ENCODE measurements at places on chromosomes 1 and 21. TPM values are rescaled to one million over a fixed set of nuclear protein-coding genes. Genes with fewer than 3 reads are reported as not detected.

CRABP2 gene
- total RNA-seq = 0.97 TPM

LCE2C gene
- not detected for total RNA-seq

TMCO1 gene
- 41.6 TPM for total RNA-seq

TENT5C gene
- total RNA-seq = 37.9 TPM

LCE6A gene
- total RNA-seq = not detected

KCNA2 gene
- total RNA-seq = 0.62 TPM

MSH4 gene
- 0.49 TPM for total RNA-seq

RGS18 gene
- total RNA-seq = 22.3 TPM

LCE3A gene
- total RNA-seq = not detected

PLEKHA6 gene
- 0.35 TPM for total RNA-seq

GAS5 gene
- total RNA-seq = 361 TPM

DNA sequence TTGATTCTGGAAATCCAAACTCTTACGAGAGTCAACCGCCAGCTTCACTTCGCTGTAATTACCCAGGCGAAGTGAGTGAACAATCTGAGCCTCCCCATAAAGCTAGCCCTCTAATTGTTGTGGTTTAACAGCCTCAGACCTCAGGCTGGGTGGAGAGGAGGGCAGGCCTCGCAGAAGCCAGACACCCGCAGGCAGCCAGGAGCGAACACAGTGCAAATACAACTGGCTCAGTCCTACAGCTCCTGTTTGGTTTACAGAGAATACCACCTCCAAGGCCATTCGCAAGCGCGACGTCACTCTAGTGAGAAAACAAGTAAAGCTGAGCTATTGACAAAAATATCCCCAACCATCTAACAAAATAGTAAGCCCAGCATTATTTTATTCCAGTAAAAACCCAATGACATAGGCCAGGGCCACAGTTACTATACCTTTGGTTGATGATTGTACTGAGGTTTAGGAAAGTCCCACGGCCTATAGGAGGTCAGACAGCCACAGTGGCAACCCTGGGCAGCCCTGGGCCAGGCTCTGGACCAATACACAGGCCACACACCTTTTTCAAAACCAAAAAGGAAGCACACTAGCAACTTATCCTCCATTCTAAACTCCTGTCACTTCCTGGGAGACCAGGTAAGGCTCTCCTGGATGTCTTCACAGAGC lies 163.3 kb downstream of the ETS2 start:
- DNase-seq = no peak

GRCh38 chr1:13950637-13951036 lies 250.6 kb downstream of the PRDM2 start:
- DNase-seq = no peak

DNA sequence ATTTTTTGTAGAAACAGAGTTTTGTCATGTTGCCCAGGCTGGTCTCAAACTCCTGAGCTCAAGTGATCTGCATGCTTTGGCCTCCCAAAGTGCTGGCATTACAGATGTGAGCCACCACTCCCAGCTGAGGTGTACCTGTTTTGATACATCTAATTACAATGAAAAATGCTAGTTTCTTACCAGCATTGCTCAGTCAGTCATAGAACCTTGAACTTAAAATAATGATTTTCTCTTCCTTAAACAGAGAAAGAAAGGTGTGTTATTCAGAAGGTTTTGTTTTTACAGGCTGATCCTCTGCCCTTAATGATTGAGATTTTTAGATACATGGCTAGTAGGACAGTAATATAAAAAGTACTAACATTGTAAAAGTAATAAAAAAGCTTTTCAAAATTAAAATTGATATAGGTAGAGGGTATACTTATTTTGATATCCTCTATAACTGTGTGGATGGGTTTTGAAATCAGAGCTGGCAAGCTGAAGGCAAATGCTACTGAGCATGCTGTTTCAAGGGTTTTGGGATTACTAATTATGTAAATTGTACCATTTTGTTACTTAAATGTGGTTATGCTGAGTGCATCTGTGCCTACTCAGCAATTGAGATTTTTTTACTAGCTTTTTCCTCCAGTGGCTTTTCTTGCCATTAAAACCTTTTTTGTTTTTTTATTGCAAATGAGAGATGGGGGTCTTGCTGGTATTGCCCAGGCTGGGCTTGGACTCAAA lies 16.1 kb downstream of the PRRC2C start:
- no peak for DNase-seq

- DNase-seq = no peak
Measured at GRCh38 chr1:101706366-101706765, 290.4 kb downstream of the OLFM3 start.

DNA sequence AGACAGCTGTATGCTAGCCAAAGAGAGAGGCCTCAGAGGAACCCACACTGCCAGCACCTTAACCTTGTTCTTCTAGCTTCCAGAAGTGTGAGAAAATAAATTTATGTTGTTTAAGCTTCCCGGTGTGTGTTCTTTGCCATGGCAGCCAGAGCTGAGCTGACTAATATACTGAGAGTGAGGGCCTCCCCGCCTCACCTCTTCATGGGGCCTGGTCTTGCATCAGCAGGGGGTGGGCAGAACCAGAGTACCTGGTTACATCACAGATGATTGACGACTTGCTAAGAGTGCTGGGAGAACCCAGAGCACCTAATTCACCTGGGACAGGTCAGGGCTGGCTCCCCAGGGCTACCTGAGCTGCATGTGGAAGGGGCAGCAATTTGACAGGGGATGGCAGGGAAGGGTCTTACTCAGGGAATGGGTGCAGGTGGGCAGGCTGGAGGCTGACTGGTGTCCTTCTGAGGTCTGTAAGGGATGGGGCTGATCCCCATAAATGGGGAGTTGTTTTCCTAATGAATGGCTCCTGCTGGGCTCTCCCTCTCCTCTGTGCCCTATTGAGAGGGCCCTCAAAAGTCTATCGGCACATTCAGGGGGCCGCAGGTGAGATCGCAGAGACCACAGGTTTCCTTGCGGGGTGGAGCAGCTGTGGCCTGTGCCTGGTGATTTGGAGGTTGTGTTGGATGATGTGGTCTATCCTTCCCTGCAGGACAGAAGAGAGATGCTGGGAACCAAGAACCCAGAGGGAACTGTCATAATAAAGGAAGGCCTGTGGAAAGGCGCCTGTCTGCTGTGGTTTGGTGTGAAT lies 60.6 kb upstream of the ETV3 start:
- no peak for DNase-seq

DNA sequence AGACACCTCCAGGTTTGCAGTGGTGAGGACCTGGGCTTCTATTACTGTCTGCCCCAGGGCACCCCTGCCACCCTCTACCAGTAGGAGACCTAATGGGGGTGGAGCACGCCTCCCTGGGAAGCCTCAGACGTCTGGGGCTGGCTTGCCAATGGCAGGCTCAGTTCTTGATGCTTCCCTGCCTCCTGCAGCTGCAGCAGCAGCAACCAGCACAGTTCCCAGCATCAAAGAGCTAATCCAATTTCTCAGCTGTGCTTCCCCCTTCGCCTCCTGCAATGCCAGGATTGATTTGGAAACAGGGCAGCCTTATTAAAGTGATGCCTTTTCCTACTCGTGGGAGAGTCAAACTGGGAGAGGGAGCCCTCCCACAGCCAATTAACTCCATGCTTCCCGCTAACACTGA lies 8.2 kb downstream of the SYT2 start:
- no peak for DNase-seq

DNA sequence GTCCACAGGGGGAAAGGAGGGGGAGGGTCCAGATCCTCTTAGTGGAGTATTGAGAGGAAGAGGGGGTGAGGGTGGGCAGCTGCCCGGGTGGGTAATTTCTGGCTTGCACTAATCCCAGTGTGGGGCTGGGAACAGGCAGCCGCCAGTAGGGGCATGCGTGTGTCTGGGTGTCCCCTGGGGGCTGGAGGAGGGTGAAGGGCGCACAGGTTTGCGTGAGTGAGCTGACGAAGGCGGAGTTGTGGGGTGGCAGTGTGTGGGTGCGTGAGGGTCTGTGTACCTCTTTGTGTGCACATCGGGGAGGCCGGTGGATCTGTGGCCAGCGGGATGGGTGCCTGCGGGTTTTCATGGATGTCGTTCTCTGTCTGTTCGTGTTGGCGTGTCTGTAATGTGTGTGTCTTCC lies 97.3 kb downstream of the PAX7 start:
- DNase-seq = no peak

GRCh38 chr1:54548389-54549044 lies 489 bp downstream of the ACOT11 start:
- no peak for DNase-seq

DNA sequence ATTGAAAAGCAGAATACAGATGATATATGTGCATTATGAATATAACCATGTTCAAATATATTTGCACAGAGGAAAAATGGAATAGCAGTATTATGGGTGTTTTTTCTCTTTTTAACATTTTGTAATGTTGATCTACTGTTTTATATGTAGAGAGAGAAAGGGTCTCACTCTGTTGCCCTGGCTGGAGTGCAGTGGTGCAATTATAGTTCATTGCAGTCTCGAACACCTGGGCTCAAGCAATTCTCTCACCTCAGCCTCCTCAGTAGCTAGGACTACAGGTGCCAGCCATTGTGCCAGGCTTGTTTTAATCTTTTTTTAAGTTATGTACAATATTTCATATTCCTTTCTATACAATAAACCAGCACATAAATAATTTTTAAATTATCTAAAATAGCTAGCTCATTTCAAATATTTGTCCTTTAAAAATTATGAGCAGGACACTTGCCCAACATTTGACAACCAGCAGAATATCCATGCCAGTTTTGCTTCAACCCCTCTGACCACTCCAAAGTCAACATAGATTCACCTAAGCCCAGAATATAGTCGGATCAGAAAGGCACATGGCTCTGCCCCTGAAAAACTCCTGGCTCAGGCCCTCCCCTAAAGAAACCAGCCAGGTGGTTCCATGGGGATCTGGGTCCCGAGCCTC lies 29.8 kb downstream of the ZNF281 start:
- no peak for DNase-seq

GRCh38 chr21:17823846-17824245 lies 4.7 kb upstream of the C21orf91 start:
- no peak for DNase-seq

GRCh38 chr1:5572794-5573193 lies 419.4 kb downstream of the NPHP4 start:
- no peak for DNase-seq

DNA sequence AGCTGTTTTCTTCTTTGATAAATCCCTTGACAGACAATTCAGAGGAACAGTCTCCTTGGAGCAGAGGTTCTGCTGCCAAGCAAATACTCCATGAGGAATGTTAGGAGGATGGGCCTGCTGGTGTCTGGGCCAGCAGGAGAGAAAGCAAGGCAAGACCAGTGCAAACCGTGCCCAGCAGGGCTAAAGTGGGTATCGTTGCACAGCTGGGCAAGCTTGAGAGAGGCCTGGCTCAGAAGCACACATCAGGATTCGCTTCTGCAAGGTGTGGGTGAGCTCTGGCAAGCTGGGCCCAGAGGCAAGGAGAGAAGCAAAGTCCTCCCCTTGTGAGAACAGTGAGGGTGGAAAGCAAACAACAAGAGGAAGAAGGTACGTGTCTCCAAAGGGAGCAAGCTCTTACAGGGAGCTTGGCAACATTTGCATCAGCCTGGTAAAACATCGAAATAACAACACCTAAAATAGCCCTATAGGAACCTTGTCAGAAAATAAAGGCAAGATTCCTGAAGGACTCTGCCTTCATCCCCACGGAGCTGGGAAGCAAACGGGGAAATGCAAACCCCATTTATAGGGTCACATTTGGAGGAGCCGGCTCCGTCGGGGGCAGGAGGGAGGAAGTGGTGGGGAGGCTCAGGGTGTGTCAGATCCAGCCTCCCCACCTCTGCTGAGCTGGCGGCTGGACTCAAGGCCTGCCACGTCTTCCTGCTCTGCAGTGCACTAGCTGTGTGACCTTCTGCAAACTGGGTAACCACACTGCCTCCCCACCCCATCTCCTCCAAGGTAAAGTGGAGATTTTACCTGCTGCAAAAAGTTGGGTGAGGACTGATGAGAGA lies 62.3 kb upstream of the HIVEP3 start:
- DNase-seq = no peak

DNA sequence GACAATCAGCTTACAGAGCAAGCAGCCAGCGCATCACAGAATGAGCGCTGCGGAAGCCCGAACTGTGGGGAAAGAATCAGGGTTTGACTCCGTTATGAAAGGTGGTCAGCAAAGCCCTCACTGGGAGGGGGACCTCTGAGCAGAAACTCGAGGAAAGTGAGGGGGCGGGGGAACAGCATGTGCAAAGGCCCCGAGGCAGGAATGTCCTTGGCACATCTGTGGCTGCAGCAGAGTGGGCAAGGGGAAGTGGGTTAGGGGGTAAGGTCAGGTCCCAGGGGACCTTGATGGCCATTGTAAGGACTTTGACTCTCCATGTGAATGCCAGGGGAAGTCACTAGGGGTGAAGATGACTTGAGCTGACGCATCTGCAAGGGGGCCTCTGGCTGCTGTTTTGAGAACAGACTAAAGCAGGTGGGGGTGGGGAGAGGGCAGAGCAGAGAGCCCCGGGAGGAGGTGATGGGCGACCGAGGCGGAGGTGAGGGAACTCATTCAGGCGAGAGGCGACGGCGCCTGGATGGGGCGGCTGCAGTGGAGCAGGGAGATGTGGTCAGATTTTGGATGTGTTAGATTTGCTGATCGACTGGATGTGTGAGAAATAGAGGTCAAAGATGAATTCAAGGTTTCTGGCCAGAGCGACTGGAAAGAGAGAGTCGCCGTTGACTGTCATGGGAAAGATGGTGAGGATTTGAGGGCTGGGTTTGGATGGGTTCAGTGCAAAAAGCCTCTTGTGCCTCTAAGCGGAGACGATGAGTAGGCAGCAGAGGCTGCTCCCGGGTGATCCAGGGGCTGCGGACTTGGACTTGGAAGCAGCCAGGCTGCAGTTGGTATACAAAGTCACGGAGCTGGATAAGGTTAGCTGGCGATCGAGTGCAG lies 108.0 kb upstream of the ZBTB40 start:
- DNase-seq = no peak

GRCh38 chr1:222989443-222989842 lies 153.6 kb downstream of the TLR5 start:
- no peak for DNase-seq

DNA sequence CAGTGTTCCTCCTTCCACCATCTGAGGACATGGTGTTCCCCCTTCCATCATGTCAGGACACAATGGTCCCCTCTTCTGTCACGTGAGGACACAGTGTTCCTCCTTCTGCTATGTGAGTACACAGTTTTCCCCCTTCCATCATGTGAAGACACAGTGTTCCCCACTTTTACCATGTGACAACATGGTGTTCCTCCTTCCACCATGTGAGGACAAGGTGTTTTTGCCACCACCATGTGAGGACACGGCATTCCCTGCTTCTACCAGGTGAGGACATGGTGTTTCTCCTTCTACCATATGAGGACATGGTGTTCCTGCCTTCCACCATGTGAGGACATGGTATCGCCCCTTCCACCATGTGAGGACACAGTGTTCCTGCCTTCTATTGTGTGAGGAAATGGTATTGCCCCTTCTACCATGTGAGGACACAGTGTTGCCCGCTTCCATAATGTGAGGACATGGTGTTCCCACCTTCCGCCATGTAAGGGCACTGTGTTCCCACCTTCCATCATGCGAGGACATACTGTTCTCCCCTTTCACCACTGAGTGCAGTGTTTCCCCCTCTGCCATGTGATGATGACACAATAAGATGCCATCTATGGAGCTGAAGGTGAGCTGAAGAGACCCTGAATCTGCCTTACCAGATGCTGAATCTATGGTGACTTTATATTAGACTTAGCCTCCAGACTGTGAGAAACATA lies 132.3 kb downstream of the FCRL5 start:
- DNase-seq = no peak

- no peak for DNase-seq
Measured at GRCh38 chr1:215612391-215612790, 45.3 kb downstream of the KCTD3 start.

- no peak for DNase-seq
Measured at GRCh38 chr1:43296207-43296606, 4.6 kb upstream of the TIE1 start.

Data from naive thymus-derived CD4-positive, alpha-beta T cell (primary cell).